GM04504 (cell line): ENCODE measurements at places on chromosomes 16 and 17.

GRCh38 chr16:88991813-88992350 is 14.9 kb upstream of the CBFA2T3 start:
- DNase-seq, result no peak

DNA sequence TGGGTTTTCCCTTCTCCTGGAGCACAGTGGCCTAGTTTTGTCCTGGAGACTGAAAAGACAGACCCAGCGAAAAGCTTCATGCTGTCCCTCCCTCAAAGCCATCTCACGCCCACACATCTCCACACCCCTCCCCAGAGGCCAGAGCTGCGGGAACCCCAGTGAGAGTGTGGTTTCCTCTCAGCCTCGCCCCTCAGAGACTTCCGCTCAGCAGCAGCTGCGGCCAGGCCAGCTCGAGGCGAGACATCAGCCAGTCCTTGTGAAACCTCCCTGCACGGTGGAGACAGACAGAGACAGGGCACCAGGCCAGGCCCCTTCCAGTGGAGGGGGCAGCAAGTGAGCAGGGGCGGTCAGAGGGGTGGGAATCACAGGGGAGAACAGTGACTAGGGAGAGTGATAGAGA is 77.0 kb upstream of the TNRC6C start:
- no peak for DNase-seq

DNA sequence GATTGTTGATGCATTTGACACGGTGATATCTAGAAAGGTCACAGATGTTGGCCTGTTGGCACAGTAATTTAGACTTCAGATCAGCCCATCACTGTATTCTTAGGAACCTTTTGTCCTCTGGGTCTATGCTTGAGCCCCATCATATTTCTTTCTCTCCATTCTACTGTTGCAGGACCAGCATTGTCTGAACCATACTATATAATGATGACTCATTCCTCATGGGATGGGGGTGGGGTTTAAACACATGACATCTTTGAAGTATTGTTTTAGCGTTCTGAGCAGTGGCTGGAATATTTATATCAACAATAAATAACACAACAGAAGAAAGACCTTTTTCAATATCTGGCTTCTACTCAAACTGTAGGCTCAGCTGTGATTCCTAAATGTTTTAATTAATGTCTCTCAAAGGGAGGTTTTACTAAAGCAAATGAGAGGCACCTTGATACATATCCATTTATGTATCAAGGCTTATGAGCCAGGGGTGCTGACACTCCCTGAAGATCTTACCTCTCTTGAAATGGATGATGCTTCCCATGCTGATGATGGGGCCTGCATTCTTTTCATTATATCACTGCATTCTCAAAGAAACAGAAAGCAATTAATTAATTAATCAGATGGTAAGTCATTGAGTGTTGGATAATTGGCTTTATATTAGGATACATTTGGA is 379.0 kb upstream of the GOT2 start:
- no peak for DNase-seq

DNA sequence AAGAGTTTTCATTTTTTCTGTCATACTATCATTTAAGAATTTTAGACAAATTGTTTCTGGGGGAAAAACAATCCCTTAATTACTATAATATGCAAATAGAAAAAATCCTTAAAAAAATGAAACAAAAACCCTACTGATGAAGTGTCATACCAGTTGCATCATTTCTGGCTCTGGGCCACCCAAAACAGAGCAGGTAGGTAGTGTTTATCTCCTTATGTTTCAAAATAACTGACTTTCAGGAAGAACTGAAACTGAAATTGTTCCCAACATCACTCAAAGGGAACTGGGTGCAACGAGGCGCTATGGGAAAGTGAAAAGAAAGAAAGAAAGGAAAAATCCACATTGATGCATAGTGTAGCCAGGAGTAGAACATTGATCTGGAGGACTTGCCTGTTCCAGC is 653.1 kb upstream of the SOX9 start:
- DNase-seq, result no peak

- DNase-seq, result no peak
Observed at GRCh38 chr16:13113741-13114140, 212.3 kb downstream of the SHISA9 start.

GRCh38 chr16:81261049-81261648 is 22.7 kb downstream of the BCO1 start:
- no peak for DNase-seq

DNA sequence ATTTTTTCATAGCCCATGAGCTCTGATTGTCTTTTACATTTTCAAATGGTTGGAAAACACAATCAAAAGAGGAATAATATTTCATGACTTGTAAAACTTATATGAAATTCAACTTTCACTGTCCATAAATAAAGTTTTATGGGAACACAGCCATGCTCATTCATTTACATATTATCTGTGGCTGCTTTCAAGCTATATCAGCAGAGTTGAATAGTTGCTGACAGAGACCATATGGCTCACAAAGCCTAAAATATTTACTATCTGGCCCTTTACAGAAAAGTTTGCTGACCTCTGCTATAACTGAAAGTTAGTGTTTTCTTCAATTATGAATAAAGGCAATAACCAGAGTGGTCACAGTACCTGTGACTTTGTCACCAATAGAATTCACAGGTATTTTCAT is 128.2 kb upstream of the GNAO1 start:
- DNase-seq, result no peak

- no peak for DNase-seq
Observed at GRCh38 chr17:63626551-63627180, 4.4 kb downstream of the MAP3K3 start.

GRCh38 chr17:81322271-81323082 is 27.4 kb upstream of the SLC38A10 start:
- DNase-seq, result no peak

DNA sequence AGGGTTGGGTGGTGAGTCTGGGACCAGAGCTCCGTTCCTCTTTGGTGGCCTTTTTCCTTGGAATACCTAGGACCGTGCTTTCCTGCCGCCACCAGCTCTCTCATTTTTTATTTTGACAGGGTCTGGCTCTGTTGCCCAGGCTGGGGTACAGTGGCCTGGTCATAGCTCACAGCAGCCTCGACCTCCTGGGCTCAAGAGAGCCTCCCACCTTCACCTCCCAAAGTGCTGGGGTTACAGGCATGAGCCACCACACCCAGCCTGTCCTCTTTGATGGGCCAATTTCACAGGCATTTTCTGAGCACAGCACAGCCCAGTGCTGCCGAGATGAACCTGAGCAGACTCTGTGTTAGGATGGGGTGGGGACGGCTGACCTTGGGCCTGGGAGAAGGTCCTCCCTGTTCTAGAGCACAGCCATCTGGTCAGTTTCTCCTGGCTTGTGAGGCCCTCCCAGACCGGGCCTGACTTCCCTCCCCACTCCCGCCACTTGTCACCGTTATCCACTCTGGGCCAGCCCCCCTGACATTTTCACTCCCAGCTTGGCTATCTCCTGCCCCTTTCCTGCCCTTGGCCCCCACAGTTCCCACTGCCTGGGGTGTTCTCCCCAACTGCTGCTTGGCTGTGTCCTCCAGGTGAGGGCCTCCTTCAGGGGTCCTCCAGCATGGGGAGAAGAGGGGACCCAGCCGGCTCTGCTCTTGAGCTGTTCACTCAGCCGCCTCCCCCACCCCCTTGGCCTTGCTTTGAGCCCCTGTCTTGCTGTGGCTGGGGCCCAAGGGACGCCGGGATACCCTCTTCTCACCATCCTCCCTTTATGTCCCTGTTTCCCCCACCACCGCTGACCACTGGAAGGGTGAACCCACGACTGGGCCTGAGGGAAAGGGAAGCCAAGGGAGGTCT is 5.0 kb downstream of the ADCY7 start:
- no peak for DNase-seq

DNA sequence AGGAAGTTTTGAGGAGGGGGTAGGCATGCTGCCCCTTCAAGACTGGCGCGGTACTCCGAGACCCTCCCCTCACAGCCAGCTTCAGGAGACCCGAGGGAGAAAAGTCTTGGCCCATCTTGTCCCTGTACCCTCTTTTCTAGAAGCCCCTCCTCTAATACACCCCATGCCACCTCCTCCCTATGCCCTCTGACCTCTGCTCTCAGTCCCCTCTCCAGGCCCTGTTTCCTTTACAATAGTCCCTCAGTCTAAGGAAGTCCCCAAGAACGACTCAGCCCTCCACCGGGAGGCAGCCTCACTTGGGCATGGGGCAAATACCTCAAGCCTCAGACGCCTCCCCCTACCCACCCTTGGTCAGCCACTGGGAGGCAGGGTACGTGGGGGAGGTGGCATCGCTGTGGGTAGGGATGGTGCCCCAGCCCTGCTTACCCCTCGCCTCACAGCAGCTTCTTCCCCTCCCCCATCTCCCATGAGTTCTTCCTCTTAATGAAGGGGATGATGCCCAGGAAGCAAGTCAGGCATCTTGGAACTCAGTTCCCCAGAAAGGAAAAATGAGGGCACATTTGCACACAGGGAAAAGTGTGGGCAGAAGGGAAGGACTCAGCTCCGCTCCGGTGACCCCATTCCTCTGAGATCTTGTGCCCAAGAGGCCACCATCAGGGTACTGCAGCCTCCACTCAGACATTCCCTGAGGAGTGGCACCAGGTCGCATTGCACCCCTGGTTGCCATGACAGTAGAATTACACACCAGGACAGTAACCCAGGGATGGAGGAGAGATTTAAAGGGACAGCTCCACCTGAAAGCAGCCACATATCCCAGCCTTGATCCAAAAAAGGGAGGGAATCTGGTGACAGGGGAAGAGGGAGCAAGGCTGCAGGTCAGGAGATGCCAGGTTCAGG is 6.2 kb downstream of the MPP2 start:
- DNase-seq, result no peak

- DNase-seq, result no peak
Observed at GRCh38 chr17:28726226-28726626, at the start of gene TLCD1. Gene TLCD1, minus strand, starts transcription at chr17:28726233. Its CDS starts 136 bp downstream, at chr17:28726097.

GRCh38 chr16:75837264-75837663 is 111.0 kb upstream of the CPHXL start:
- DNase-seq, result no peak

DNA sequence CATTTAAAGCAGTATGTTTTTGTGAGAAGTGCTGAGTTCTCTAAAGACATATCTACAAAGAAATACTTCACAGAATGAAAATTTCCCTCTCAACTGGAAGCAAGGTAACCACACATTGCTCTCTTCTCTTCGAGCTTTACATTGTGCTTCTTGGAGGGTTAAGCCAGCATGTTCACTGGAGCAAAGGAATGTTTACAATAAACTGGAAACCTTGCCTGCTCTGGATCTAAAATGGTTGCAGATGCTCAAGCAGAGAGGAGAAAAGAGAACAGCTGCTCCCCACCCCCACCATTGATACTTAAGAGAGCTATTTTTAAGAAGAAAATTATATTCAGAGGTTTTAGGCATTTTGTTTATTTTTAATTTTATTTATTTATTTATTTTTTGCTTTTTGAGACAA is 213.1 kb downstream of the CEP112 start:
- DNase-seq, result no peak

GRCh38 chr17:29749045-29749825 is 126.5 kb upstream of the CORO6 start:
- no peak for DNase-seq

- no peak for DNase-seq
Observed at GRCh38 chr17:82200743-82201497, 11.7 kb downstream of the CCDC57 start.

DNA sequence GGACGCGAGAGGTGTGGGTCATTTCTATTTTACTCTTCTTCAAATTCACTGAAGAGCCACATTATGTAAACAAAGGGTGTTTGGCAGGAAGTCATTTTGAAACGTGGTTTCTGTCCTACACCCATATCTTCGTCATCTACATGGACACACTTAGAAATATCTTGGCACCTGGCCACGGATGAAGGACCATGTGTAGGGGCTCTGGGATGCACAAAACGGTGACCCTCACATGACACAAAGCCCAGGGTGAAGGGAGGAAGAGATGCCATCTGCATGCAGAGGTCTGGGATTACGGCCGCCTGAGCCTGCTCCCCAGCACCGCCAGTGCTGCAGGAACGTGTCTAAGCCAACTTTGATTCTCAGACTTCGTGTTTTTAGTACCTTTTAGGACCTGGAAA is 130.2 kb upstream of the CHMP6 start:
- no peak for DNase-seq

DNA sequence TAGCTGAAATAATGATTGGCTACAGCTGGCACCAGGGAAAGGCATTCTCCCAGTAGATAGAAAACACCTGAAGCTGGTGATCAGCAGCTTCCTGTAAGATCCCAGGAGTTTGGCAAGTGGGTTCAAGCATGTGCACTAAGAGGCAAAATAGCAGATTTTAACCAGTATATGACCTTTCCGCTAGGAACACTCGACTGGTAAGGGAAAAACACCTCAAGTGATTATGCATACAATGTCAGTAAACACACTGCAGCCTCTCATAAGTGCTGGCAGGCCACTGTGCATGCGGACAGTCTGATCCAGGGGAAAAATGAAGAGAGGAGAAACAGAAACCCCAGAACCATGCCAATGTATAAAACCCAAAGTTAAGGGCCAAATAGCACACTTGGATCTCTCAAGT is 49.0 kb upstream of the HLF start:
- DNase-seq, result no peak

- DNase-seq, result no peak
Observed at GRCh38 chr17:38584350-38584925, 21.3 kb downstream of the SRCIN1 start.

GRCh38 chr16:25093208-25094061 is 18.1 kb upstream of the LCMT1 start:
- DNase-seq, result no peak

DNA sequence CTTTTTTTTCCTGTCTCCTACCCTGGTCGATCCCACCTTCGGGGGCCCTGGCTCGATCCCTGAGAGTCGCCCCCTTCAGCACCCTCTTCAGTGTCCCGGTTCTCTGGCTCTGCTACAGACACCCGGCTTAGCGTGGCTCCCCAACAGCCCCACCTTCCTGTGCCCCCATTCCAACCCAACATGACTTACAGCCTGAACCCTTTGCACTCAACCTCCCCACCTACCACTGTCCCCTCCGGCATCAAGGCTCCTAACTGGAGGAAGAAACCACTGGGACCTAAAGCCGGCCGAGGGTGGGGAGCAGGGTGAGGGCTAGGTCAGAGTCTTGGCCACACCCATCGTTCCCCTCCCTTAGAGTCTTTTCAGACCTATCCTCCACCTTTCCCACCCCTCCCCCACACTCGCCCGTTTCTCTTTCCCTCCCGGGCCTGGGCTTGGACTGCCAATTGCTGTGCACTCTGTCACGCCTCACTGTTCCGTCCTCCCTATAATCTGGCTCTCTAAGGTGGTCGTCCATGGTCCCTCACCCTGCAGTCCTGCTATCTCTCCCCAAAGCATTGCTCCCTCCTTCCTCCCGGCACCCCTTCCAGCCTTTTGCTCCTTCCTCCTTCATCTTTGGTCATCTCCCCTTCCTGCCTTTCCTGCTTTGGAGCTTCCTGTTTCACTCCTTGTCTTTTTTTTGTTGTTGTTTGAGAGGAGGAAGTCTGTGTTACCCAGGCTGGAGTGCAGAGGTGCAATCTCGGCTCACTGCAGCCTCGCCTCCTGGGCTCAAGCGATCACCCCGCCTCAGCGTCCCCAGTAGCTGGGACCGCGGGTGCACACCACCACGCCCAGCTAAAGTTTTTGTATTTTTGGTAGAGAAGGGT is 890 bp upstream of the CLDN7 start:
- no peak for DNase-seq

GRCh38 chr16:62450291-62450690 is 414.1 kb upstream of the CDH8 start:
- DNase-seq, result no peak
